ENCODE measurements at places on chromosomes 13 and 19.

- DNase-seq = no peak
Observed at GRCh38 chr13:33123066-33123859, 107.0 kb downstream of the KL start.

- no peak for DNase-seq
Observed at GRCh38 chr13:94556041-94556440, 39.9 kb downstream of the TGDS start.

- DNase-seq = peak; percentile 74
Observed at GRCh38 chr19:5128251-5128935, 159.5 kb downstream of the KDM4B start.

- DNase-seq = peak; percentile 87
Observed at GRCh38 chr19:3880471-3881271, at the start of gene ATCAY. TSS of gene ATCAY (plus strand) at chr19:3880685. CDS start at chr19:3885768, 5,083 bp downstream.

GRCh38 chr19:55553217-55554182 lies 8.2 kb upstream of the SBK3 start:
- DNase-seq = no peak

All from BE2C (cell line).